Fibroblast of gingiva (primary cell): ENCODE measurements at places on chromosomes 16 and 17.

- no peak for DNase-seq
Observed at GRCh38 chr16:3587547-3588110, 10.4 kb upstream of the NLRC3 start.

GRCh38 chr17:27845264-27846041 lies 45.1 kb upstream of the NOS2 start:
- DNase-seq: no peak

GRCh38 chr17:80223142-80223815 lies 3.1 kb downstream of the SLC26A11 start:
- DNase-seq: peak; percentile 29

DNA sequence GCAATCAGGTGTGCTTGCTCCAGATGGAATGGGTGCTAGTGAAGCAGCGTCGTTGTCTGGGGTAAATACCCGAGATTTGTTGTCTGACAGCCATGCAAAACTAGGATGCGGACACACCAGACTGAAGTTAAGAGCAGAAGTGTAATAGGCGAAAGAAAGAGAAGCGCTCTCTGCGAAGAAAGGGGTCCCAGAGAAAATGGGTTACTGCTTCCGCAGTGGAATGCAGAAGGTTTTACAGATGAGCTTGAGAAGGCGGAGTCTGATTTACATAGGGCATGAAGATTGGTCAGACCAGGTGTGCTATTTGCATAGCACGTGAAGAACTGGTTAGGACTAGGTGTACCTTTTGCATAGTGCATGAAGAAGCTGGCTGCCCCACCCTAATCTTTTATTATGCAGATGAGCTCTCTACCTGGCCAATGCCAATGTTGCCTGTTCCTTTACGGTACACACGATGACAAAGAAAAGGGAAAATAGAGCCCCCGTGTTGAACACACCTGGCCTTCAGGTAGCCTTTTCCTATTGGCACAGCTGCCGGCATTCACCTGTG lies 32.0 kb upstream of the SNN start:
- no peak for DNase-seq

DNA sequence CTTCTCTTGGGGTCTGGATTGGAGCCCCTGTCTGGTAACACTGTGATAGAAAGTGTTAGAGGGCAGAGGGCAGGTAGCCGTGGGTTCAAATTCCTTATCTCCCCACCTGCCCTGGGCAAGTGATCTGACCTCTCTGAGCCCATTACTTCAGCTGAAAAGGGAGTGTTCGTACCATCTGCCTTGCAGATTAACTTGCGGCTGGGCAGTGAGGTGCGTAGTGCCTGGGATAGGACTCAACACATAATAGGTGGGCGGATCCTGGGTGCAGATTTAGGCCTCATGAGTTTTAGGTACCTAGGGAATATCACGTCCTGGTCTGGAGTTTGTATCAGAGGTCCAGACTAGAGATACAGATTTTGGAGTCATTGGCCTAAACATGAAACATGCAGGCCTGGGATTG lies 329.6 kb downstream of the CPPED1 start:
- DNase-seq: no peak

DNA sequence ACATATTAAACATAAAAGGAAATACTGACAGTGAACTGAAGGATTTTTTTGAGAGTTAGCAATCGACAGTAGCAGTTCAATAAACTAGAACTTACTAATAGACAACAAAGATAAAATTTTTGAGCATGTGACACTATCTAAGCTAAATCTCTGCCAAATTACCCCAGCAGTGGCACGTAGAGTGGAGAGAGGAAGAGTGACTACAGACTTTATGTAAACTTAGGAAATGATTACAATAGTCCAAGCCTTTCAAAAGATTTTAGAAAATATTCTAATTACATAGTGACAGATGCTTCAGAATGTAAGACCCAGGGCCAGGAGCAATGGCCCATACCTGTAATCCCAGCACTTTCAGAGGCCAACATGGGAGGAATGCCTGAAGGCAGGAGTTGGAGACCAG lies 52.4 kb downstream of the CFDP1 start:
- DNase-seq: peak; percentile 43

- no peak for DNase-seq
Observed at GRCh38 chr16:69523566-69524305, 42.0 kb upstream of the NFAT5 start.
